ENCODE measurements at places on chromosomes 1 and 21.

- H3K27me3 ChIP-seq = no peaks in the 10 kb centered on the region
- no peaks in the 10 kb centered on the region for H3K4me1 ChIP-seq
Observed at GRCh38 chr21:42748620-42749176, 95.3 kb downstream of the PDE9A start.

GRCh38 chr1:185070051-185070450, 24.7 kb downstream of the RNF2 start:
- no peaks in the 10 kb centered on the region for H3K36me3 ChIP-seq
- H3K4me1 ChIP-seq = no peaks in the 10 kb centered on the region
- H3K27me3 ChIP-seq = no peaks in the 10 kb centered on the region
- DNase-seq = no peak

GRCh38 chr1:112492076-112492475, 16.7 kb upstream of the WNT2B start:
- no peak for DNase-seq
- no peaks in the 10 kb centered on the region for H3K4me1 ChIP-seq
- no peak overlapping the region for H3K27ac ChIP-seq
- H3K4me3 ChIP-seq = no peak overlapping the region

GRCh38 chr1:200693327-200693726, 23.6 kb upstream of the DDX59 start:
- H3K36me3 ChIP-seq = no peaks in the 10 kb centered on the region
- no peak overlapping the region for H3K4me3 ChIP-seq
- no peak for DNase-seq
- no peaks in the 10 kb centered on the region for H3K27me3 ChIP-seq
- H3K27ac ChIP-seq = no peak overlapping the region

DNA sequence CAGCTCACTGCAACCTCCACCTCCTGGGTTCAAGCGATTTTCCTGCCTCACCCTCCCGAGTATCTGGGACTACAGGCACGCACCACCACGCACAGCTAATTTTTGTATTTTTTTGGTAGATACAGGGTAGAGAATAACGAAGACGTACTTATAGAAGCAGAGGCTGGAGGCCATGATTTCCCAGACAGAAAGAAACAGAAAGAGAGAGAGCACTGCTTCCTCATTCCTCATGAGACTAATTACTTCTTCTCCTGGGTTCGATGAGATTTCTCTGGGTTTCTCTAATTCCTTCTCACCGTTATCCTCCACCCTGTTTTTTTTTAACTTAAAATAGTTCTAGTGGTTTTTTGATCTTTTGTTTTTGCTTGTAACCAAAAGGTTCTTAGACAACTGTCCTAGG, 23.4 kb upstream of the PTP4A2 start:
- no peaks in the 10 kb centered on the region for H3K27me3 ChIP-seq
- no peaks in the 10 kb centered on the region for H3K4me1 ChIP-seq
- no peak overlapping the region for H3K27ac ChIP-seq

DNA sequence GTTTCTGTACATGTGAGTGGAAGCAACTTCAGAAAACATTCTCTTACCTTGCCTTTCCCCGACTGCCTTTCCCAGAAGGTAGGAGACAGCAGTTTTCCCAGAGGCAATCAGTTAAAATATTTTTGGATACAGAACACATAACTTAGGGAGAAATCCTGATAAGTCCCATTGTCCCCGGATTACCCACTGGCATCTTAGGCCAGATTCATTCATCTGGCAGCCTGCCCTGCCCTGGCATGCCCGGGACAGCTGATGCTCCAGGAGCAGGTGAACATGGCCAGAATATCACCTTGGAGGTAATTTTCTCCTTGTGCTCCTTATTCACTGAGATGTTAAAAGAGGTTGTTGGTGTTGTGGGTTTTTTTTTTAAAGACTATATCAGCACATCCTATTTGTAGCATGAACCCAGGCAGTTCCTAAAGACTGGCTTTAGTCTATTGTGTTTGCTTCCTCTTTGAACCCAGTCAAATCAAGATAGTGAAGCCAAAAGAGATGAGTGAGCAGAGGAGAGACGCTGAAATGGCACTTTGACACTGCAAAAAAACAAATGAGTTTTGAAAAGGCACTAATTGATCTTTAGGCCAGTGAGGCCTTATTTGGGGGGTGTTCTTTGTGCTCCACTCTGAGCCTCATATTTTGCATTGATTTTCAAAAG, 139.6 kb downstream of the PLPP3 start:
- DNase-seq = no peak
- H3K4me3 ChIP-seq = no peak overlapping the region
- H3K36me3 ChIP-seq = no peaks in the 10 kb centered on the region
- H3K27me3 ChIP-seq = no peaks in the 10 kb centered on the region

- no peaks in the 10 kb centered on the region for H3K4me1 ChIP-seq
- H3K27ac ChIP-seq = no peak overlapping the region
- H3K36me3 ChIP-seq = no peaks in the 10 kb centered on the region
- no peak for DNase-seq
- H3K4me3 ChIP-seq = no peak overlapping the region
- H3K27me3 ChIP-seq = no peaks in the 10 kb centered on the region
Observed at GRCh38 chr1:86972262-86972661, 57.8 kb downstream of the HS2ST1 start.

DNA sequence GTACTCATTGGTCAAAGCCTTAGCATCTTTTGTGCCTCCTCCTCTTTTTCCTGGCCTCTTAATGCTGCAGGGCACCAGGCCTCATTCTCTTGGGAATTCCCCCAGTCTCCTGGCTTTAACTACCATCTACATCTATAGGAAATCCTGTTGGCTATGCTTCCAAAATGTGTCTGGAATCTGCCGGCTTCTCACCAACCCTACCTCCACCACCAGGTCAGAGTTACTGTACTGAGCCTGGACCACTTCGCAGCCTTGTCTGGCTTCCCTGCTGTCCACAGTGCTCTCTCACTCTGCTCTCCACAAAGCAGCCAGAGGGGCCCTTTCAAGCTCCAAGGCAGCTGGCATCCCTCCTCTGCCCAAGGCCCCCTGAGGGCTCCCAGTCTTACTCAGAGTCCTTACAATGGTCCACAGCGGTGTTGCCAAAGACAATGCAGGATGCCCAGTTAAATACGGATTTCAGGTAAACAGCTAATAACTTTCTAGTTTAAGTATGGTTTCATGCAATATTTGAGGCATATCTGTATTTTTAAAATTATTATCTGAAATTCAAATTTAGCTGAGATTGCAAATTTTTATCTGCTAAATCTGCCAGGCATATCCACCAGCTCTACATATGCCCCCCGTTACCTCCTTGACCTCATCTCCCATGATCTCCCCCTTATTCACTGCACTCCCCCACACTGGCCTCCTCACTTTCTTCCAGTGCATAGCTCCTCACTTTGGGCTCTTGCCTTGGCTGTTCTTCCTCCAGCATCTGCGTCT, 34.5 kb upstream of the FAM163A start:
- H3K4me3 ChIP-seq = no peak overlapping the region
- DNase-seq = no peak
- H3K4me1 ChIP-seq = no peaks in the 10 kb centered on the region
- H3K27ac ChIP-seq = no peak overlapping the region
- no peaks in the 10 kb centered on the region for H3K36me3 ChIP-seq

All from prostate gland (tissue), 2 donors.